ENCODE measurements at places on chromosomes 7 and 10.
A peak's percentile ranks its signal among the peaks of the same experiment; 100 is the strongest.

GRCh38 chr10:89100680-89101079, 106.4 kb downstream of the CH25H start:
- no peak for DNase-seq

DNA sequence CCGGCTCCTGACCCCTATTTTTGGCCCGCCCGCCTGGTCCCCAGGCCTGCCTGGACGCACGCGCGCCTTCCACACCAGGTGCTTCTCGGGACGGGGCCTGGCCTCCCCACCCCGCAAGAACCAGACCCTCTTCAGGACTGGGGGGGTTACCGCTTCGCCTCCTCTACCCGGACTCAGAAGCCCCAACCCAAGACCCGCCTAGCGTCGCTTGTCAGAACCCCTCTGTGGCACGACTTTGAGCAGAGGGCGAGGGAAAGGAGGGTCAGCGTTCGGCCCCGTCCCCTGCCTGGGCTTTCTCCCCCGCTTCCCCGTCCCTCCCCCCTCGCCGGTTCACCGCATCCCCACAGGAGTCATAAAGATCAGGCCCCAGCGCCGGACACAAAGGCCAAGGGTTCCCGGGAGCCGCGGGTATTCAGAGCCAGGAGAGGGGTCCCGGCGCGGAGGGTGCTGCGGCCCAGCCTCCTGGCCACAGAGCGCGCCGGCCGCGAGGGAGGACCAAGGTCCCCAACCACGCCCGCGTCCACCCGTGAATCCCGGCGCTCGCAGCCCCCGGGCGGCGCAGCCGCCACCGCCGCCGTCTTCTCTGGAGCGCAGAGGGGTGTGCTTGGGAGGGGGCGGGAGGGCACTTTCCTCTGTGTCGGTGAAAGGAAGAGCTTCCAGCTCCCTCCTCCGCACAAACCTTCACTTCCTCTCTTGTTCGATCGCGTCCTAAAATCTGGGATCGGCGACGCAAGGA, 351.9 kb downstream of the DNAJB6 start:
- no peak for DNase-seq

- no peak for DNase-seq
Observed at GRCh38 chr10:30415593-30415992, 18.4 kb upstream of the MAP3K8 start.

DNA sequence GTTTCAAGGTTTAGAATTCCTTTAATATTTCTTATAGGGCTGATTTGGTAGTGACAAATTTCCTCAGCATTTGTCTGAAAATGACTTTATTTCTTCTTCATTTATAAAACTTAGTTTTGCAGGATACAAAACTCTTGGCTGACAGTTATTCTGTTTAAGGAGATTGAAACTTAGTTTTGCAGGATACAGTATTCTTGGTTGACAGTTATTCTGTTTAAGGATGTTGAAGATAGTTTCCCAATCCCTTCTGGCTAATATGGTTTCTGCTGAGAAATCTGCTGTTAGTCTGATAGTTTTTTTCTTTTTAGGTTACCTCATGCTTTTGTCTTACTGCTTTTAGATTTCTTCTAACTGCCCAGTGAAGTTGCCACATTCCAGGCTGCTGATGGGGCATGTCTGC, 186.8 kb downstream of the ITGB1 start:
- no peak for DNase-seq

GRCh38 chr10:21173802-21174714, 276.9 kb upstream of the NEBL start:
- peak; percentile 34 for DNase-seq

DNA sequence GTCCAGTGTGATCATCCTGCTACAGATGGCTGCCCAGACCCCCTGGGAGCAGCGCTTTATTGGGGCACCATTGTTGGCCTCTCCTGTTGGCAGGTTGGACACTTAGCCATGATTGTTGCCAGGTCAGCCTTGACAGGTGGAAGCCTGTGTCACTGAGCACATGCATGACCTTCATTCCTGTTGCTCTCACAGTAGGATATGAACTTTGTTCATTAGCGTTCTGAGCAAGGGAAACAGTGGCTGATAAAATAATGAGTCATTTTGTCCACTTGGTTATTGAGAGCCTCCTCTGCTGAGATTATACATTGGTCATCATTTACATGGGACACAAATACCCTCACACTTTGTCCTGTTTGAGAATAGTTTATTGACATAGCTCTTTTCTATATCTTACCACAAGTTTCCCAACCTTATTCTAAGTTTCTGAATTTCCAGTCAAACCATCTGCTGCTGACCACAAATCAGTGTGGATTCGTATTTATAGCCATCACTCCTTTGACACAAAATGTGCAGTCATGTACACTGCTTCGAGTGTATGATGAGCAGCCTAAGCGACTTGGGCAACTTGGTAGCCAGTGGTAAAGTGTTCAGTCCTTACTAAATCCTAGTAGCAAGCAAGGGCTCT, 102.6 kb downstream of the TPST1 start:
- no peak for DNase-seq

- DNase-seq = no peak
Observed at GRCh38 chr10:10209167-10209566, 808.5 kb upstream of the CELF2 start.

DNA sequence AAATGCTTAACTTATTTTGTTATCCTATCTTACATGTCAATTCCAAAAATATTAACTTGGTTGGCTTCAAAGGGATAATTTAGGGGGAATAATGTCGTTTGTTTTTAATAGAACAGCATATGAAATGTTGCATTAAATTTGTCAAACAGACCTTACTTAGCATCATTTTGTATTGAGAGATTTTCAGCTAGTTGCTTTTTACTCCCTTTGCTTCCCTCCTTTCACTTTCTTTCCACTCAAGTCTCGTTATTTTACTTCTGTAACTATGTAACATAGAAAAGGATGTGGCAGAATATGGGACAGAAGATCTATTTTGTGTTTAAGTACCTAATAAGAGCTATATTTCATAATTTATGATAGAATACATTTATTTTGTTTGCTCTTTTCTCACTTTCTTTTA, 2.6 kb downstream of the PHYHIPL start:
- peak; percentile 48 for DNase-seq

DNA sequence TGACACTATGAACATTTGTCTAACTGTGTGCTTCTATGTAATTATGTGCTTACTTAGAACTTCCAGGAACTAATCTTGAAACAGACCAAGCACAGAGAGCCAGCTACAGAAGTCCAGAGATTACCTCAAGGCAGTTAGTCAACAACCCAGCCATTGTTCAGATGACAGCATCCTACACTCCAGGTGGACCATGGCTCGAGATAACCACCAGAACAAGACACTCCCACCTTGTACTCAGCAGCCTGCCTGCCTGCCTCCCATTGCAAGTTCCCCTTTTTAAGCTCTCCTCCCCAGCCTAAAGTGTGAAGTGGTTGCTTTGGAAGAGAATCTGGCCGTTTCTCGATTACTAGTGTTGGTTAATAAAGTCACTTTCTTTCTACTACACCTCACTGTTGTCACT, 1080.6 kb upstream of the LRRN3 start:
- no peak for DNase-seq
